Caco-2 (cell line): ENCODE measurements at places on chromosomes 2 and 18. TPM values are rescaled to one million over a fixed set of nuclear protein-coding genes. Genes with fewer than 3 reads are reported as not detected.

The GPR75 gene
- 3.9 and 4.2 TPM in 2 replicates for total RNA-seq

The STRADB gene
- 41.2 and 49.0 TPM in 2 replicates for total RNA-seq

The SLC14A1 gene
- total RNA-seq, result not detected in 2 replicates

The BMP10 gene
- not detected in 2 replicates for total RNA-seq

DNA sequence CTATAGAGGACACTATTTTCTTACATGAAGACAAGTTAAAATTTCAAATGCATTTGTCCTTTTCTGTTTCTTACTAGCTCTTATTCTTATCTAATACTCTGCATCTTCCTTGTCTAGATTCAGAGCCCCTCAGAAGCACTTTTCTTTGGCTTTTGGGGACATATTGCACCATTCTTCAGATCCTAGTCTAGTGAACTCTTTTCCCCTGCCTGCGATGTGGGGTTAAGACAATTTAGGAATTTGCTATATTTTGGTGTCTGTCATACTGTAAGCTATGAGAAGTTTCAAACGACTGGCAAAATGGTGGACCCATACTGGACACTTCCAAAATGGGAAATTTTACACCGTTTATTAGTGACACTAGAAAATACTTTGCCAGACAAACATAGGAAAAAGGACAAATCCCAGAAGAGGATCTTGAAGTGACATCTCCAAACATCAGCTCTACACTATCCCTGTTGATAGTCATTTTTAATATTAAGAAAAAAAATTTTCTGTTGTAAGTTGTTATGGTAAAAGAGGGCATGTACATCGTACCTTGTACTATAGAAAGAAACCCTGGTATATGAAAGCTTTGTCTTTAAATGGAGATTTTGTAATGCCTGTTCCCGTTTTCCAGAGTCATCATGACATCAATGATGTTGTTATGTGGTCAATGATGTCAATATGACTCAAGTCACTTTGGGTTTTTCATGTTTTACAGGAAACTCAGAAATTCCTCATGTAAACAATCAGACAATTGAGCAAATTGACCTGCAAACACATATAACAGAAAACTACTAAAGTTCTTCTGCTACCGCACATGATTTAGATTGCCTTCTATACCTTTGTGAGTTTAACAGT lies 4.4 kb upstream of the KYNU start:
- no peak for DNase-seq

DNA sequence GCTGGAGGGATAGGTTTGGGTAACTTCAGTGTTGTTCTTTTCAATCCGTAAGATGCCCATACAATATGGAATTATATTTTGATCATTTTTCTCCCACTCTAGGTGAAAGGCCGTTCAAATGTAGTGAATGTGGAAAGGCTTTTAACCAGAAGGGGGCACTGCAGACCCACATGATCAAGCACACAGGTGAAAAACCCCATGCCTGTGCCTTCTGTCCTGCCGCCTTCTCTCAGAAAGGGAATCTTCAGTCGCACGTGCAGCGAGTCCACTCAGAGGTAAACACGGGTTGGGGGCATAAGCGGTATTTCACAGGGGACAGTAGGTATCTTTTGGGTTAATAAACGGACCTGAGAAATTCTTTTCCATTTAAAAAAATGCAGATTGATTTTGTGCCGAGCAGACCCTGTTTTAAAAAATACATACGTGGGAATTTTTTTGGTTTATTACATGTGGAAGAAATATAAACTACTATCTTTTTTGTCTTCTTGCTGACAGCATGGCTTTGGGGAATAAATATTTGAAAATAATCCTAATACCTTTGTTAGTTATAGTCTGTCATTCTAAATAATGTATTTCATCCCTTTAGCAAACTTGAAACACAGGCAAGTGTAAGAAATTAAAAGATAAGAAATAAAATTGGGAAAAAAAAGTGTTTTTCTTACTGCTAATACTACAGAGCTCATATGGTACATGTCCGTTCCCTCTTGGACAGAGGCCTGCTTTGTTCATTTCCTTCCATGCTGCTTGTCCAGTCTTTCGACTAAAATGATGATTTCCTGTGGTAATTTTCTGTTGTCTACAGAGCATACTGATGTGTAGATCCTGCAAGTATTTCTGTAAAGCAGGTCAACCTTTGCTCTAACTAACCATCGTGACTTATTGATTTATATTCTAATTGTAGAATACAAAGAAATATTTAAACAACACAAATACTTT lies 53.3 kb downstream of the ZNF236 start:
- DNase-seq, result peak; percentile 44

DNA sequence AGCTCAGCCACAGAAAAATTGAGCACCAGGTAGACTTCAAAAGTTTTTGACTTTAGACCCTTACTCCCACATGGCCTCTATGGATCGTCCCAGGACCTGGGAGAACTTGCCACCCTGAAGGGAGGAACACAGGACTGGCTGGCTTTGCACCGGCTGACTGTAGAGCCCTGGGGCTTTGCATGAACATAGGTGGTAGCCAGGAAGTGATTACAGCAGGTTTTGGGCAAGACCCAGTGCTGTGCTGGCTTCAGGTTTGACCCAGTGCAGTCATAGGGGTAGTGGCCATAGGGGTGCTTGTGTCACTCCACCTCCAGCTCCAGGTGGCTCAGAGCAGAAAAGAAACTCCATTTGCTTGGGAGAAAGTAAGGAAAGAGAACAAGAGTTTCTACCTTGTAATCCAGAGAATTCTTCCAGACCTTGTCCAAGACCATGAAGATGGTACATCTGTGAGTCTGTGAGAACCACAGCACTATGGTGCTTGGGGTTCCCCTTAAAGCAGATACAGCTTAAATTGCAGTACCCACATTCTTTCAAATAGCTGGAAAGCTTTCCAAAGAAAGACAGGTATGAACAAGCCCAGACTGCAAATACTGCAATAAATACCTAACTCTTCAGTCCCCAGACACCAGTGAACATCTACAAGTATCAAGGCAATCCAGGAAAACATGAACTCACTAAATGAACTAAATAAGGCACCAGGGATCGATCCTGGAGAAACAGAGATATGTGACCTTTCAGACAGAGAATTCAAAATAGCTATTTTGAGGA lies 13.0 kb upstream of the SESTD1 start:
- no peak for DNase-seq

DNA sequence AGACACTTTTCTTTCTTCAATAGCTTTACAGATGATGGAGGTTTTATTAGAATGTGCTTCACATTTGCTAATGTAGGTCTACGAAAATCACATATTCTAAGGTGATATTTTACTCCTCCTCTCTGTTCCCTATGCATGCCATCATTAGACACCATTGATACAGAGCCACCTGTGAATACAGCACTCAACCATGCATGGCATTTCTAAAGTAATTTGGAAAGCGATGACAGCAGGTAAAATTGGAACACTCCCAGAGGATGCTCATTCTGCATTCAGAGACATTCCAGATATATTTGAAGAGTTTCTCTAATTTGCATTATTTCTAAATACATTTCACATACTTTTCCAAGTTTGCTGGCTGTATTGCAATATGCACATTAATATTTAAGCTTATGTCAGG lies 65.3 kb upstream of the RIT2 start:
- no peak for DNase-seq

- DNase-seq, result no peak
Observed at GRCh38 chr2:184654945-184655344, 56.6 kb downstream of the ZNF804A start.

- DNase-seq, result no peak
Observed at GRCh38 chr2:105383432-105384166, 15.3 kb downstream of the FHL2 start.

- DNase-seq, result no peak
Observed at GRCh38 chr18:25365242-25365641, 13.3 kb upstream of the ZNF521 start.

DNA sequence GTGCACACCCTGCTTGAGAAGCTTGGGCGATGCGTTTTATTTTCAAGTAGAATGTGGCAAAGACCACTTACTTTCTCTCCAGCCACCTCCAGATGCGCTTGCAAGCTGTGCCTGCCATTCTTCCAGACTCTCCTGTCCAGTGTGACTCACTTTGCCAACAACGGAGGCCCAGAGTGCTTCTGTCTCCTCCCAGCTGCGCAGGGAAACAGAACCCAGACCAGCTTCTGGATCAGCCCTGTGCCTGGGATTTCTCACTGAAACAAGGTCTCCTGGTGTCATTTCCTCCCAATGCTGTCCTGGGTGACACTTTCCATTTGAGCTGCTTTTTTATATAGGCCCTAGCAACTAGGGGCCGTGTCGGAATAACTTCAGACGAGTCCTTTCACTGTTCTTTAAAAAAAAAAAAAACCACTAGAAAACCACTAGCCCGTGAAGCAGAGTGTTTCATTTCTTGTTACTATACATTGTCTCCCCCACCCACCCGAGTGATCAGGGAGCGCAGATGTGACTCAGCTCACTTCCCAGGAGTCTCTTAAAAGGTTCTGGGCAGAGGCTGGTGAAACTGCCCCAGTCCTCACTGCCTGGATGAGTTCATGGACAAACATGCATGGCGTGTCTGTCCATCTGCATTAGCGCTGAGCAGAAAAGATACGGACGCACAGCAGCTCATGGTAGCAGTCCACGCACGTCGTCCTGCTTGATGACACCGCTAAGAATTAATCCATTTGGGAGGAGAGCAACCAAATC lies 25.3 kb upstream of the RPL31 start:
- DNase-seq, result no peak

DNA sequence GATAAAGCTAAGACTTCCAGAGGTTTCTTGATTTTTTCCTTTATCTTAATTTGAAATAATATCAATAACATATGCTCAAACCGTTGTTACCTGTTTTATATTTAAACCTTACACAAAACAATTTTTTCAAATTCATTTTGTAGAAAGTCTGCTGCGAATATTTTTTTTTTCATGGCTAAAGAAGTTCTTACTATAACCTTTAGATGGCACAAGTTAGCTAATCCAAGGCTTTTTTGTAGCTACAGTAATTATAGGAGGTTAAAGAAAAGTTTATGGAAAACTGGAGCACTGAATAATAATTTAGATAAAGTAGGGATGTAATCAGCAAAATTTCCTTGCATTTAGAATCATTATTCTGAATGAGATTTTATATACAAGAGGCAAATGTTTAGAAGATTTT lies 78.0 kb upstream of the PNPT1 start:
- DNase-seq, result peak; percentile 14

- no peak for DNase-seq
Observed at GRCh38 chr2:224820283-224820991, 104.3 kb upstream of the CCDC195 start.
